ENCODE measurements at places on chromosomes 1 and 21.

DNA sequence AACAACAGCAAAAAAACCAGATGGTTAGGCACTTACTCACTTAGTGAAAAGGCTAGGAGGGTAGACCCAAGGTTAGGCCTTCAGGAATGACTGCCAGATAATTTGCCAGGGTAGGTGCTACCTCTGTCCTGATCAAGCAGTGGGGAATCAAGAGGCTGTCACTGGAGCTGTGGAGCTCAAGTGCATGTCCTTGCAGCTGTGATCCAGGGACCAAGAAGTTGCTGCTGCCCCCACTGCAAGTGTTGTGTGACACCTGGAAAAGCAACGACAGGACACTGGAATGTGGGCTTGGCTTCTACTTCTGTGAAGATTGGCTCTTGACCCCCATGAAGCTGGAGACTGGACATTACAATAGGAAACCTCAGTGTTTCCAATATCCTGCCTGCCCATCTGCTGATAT, 72.1 kb downstream of the PEX14 start:
- DNase-seq = no peak

GRCh38 chr21:35357041-35357780, 308.1 kb upstream of the RUNX1 start:
- DNase-seq = no peak

DNA sequence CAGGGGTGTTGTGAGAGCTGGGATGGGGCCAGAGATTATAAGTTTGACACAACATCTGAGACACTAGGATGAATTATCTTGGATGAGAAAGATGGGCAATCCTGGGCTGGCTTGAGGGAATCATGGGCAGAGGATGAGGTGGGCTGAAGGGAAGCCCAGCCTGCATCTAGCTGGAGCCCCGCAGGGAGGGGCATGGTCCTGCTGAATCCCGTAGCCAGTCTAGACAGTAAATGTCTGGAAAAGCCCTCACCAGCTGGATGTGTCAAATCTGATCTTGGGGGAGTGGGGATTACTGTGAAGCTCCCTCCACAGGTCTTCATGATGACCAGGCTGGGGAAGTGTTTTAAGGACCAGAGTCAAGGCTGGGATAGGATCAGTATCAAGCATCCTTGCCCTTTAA, 3.6 kb upstream of the CASQ1 start:
- no peak for DNase-seq

- no peak for DNase-seq
Measured at GRCh38 chr1:220552672-220553260, 24.8 kb downstream of the MARK1 start.

GRCh38 chr1:13516606-13517005, 2.8 kb upstream of the LRRC38 start:
- DNase-seq = no peak

- DNase-seq = no peak
Measured at GRCh38 chr1:63548877-63549276, 25.6 kb downstream of the EFCAB7 start.

DNA sequence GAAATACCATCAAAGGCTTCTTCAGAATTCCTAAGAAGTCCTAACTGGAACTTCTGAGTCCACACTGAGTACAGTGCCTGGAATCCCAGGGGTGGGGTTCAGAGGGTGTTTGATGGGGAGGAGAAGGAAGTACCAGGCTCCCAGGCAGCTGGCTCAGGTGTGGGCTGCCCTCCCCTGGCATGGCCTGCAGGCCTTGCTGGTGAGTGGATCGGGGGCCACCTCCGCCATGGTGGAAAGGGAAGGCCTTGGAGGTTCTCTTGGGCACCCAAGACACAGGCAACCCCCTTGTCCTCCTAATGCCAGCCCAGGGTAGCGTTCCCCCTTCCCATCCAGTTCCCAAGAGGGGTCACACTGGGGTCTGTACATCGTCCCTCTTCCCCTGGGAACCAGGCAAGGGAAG, 26.8 kb upstream of the TNFRSF1B start:
- no peak for DNase-seq

DNA sequence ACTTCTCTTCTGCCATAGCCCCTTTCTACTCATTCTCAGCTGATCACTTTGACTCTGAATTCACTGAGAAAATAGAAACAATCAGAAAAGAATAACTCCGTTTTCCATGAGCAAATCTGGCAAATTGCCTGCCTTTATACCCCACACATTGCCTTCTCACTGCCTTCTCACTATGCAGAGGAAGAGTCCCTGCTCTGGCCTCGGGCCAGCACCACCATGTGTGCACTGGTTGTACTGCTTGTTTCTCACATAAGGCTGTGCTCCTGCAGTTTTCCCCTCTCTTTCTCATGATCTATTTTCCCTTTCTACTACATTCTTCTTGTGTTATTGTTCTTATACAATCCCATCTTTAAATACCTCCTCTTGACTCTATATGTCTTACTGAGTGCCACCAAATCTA, 2.3 kb upstream of the HMGCS2 start:
- peak; percentile 21 for DNase-seq

- no peak for DNase-seq
Measured at GRCh38 chr1:207145401-207146058, 41.5 kb downstream of the C4BPA start.

- DNase-seq = no peak
Measured at GRCh38 chr21:41765420-41765821, 1.4 kb downstream of the RIPK4 start.

DNA sequence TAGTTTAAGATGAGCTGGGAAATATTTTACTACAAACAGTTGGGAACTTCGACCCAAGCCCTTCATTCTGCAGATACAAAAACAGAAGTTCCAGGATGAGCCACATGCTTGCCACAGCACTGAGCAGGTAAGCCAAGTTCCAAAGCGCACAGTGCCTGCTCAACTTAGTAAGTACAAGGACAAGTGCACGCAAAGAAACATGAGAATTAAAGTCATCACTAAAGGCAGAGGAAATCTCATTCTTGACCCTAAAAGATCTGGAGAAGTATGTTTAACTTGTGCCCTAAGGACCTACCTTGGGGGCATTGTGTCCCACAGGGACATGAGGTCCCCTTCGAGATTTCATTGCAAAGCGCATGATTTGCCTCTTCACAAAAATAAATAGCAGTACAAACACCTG, 1.2 kb upstream of the UBAP2L start:
- no peak for DNase-seq

DNA sequence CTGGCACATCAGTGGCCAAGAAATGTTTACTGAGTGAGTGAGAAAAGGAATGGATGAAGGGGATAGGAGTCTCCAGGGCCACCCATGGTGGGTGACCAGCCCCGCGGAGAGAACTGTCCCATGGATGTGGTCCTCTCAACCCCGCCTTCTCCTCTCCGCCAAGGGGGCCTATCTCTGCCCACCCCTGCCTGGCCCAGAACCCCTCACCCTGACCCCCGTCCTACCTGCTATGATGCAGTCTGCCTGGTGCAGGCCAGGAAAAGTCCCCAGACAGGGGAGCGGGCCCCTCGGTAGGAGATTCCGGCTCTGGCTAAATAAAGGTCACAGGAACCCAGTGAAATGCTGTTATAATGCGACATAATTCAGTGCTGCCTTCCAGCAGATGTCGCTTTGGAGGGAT, 107.6 kb downstream of the PTPRU start:
- no peak for DNase-seq

- DNase-seq = no peak
Measured at GRCh38 chr1:110293601-110294104, 45.5 kb upstream of the RBM15 start.

- DNase-seq = no peak
Measured at GRCh38 chr1:71245246-71245645, 164.4 kb upstream of the ZRANB2 start.

DNA sequence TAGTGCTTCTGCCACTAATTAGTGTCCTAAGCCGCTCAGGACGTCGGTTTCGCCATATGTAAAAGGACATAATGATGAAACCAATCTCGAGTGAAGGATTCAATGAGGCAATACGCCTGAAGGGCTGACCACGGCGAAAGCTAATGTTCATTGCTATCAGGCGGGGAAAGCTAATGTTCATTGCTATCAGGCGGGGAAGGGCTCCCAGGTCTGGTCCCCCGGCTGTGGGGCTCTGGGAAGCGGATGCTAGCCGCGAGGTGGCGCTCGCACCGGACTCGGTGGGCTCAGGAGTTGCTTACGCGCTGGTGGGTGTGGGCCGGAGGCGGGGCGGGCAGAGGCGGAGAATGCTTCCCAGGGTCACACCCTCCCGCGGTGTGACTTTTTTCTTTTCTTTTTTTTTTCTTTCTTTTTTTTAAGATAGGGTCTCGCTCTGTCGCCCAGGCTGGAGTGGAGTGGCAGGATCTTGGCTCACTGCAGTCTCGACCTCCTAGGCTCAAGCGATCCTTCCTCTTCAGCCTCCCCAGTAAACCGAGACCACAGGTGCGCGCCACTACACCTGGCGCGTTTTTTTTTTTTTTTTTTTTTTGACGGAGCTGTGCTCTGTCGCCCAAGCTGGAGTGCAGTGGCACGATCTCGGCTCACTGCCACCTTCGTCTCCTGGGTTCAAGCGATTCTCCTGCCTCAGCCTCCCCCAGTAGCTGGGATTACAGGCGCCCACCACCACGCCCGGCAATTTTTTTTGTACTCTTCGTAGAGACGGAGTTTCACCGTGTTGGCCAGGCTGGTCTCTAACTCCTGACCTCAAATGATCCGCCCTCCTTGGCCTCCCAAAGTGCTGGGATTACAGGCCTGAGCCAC, 1.1 kb upstream of the PEAR1 start:
- DNase-seq = peak; percentile 91

DNA sequence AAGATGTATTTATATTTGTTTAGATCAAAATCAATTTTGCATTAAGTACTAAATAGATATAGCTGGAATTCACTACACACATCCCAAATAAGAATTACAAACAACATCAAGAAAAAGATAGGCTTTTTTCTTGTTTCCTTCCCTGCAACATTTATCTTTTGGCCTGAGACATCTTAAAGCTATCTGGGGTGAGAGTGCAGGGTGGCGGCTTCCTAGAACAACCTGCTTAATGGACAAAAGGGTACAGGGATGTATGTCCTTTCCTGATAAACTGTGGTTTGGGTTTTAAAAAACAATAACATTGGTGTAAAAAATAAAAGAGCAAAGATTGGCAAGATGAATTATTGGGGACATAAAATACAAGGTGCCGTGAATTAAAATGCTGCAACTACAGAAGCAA, 54.4 kb downstream of the EPRS1 start:
- no peak for DNase-seq

- DNase-seq = no peak
Measured at GRCh38 chr1:237170149-237170548, 128.2 kb downstream of the RYR2 start.

- DNase-seq = peak; percentile 63
Measured at GRCh38 chr1:183685112-183685713, 32.1 kb upstream of the APOBEC4 start.

Measured in dermis microvascular lymphatic vessel endothelial cell (primary cell).